ENCODE measurements at places on chromosomes 7 and 10.

DNA sequence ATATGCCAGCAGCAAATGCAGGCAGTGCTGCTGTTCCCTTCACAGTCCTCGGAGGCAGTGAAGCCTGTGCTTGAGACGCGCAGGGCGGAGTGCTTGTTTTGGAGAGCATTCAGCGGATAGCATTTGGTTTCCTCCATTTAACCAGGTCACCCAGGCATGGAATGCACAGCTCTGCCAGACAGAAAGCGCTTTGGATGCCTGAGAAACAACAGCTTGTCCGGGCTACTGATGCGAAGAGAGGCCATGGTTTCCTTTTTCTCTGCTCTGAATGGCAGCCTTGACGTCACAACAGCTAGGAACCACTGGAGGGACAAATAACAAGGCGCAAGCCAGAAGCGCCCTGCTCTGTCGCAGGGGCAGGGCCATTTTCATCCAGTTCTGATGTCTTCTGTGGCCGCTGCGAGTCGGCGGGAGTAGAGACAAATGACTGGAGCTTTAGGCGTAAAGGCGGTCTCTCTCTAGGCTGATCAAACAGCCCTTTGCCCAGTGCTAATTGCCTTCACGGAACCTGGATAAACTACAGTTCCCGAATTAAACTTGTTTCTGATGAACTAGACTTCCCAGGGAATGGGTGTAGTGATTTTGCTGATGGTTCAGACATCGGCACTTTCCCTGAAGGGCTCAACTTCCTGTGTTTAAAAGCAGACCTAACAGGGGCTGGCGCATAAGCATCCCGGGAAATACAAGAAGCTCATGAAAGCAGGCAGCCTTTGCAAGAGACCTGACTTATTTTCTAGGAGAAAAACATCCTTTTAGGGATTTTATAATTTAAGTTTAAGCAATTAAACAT is 187.6 kb upstream of the KLF14 start:
- DNase-seq = peak; percentile 75

DNA sequence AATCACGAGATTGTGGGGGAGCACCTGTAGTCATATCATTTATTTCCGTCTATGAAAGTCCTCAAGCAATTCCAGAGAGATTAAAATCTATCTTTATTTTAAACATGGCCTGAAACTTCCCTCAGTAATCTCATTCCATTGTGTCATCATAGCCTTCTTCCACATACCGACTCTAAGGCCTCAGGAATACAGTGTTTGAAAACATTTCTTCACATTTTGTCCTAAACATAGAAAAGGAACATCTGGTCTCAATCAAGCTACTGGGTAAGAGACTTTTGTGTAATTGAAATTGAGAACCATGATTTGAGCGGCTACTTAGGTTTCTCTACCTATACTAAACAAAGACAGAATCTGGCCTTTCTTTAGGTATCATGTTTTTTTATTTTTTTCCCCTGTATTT is 78.0 kb upstream of the ELMO1 start:
- DNase-seq = no peak

GRCh38 chr10:76430061-76430645 is 998.7 kb downstream of the LRMDA start:
- DNase-seq = no peak

GRCh38 chr7:151175793-151176311 is 8.4 kb upstream of the GBX1 start:
- DNase-seq = no peak

DNA sequence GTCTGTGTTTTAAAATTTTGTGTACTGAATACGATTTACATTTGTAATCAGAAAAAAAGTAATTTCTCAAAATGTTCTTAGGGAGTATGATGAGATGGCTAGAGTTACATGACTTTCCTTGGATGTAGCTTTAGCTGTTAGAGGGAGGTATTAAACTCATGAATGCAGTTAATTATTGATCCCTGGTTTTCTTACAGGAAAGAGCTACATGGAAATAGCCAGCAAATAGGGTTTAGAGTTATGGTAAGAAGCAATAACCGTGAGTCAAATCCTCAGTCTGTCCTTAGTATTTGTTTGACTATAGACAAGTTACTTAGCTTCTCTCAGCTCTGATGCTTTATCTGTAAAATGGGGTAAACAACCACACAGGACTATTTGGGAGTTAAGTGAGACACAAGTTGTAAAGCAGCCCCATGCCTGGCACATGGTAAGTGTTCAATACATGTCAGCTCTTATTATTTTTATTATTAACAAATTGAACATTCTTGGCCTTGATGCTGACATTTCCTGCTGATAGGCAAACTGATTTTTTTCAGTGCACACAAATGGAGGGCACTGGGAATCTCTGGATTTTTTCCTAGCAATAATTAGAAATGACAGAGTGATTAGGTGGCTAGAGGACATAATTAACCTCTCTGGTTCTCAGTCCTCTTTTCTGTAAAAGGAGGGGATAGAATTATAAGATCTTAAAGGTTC is 204.5 kb upstream of the PHYHIPL start:
- no peak for DNase-seq

DNA sequence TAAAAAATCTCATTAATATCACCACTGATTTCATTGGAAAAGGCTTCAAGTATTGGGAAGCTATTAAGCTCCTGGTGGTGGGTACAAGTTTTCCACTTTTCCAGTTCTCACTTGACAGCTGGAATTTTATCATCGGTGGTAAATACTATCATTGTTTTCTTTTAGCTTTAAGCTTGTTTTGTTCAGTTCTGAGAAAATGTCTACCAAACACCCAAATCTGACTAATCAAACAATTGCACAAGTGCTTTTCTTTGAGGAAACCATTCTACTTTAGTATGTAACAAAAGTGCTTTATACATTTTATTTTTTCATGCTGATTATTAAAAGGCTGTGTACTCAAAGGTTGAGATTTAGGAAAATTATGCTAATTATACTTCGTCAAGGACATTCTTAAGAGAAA is 7.9 kb downstream of the PRPF18 start:
- DNase-seq = no peak

DNA sequence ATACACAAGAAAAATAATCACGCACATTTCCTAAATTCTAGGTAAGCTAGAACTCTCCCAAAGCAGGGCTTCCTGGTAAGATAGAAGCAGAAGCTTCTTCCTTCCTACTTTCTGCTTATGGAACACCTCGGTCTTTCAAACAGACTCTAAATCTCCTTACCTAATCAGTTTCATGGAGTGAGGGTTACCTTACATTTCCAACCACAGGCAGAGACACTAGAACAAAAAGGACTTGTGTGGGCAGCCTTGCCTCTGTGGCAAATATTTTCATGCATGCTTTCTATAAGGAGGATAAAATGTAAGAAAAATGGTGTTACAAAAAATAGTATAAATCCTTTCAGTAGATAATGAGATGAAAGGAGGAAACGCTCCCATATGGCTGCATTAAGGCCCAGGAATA is 386.3 kb upstream of the SMIM30 start:
- DNase-seq = no peak

DNA sequence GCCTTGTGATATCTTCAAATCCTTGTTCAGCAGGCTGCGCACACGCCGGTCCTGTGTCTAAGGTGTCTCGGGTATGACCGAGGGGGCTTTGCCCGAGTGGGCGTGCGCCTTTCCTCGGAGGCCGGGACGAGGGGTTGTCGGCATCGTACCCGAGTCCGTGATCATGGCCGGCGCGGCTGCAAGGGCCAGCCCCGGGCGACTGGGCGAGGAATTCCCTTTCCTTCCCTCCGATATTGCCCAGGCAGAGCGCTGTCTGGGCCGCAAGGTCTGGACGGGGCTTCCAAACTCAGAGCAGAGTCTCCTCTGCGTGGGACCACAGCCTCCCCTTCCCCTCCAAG is 59.7 kb downstream of the ZNF467 start:
- no peak for DNase-seq

DNA sequence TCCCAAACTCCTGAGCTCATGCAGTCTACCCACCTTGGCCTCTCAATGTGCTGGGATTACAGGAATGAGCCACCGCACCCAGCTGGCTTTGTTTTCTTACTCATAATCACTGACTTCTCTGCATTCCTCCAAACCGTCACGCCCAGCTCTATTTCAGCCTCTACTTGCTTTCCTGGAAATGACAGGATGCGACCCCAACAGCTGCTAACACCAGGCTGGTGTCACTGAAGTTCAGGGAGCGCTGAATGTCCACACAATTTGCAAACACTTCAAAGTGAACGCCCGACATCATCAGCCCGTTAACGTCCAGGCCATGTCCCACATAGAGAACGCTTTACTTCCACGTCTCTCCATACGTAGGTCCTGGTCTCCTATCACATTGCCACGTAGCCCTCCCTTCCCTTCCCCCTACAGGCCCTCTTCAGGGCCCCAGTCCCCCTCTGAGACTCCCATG is 12.8 kb upstream of the PROSER2 start:
- no peak for DNase-seq

- DNase-seq = peak; percentile 48
These were observed 98.9 kb downstream of the DYNC1I1 start for GRCh38 chr7:95871075-95871848.

- no peak for DNase-seq
These were observed 51.0 kb upstream of the NOBOX start for GRCh38 chr7:144454256-144455039.

GRCh38 chr7:79453558-79454360 is at the start of gene MAGI2:
MAGI2 (minus strand) TSS chr7:79453667; CDS start chr7:79453320, 347 bp downstream.
- peak; percentile 81 for DNase-seq

Data from mucosa of gallbladder (tissue), 1 donor.